ENCODE measurements at places on chromosomes 4 and X.

DNA sequence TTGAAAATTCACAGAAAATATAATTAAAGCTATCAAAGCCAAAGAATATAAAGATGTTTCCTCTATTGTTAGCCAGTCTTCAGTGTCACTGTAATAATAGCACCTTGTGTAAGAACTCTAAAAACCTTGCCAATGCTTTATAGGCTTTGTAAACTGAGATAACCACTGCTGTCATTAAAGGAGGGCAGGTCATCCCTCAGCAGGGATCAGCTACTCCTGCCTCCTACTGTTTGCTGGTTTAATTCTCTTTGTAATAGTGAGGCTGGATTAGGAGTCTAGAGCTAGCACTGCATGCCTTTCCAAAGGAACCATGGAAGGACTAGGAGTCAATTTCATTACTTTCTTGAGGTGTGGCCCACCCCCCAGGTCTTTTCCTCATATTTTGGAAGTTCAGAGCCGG, 46.2 kb downstream of the FHIP1A start:
- no peak for DNase-seq

DNA sequence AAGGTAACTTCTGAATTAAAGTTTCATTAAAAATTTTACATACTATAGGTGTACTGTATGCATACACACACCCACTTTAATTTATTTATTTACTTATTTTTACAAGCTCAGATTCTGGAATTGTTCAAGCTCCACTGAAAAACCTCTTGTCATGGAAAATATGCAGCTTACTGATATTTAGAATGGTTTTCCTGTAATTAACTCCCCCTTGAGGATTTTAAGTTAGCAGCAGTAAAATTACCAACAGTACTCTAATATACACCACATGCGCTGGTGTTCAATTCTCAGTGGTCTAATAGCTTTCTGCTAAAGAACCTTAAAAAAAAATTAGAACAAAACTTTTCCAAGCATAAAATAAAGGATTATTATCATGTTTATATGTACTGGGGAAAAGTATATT, 12.0 kb downstream of the MAB21L2 start:
- no peak for DNase-seq

- no peak for DNase-seq
Observed at GRCh38 chrX:48466696-48467095, 3.4 kb downstream of the SLC38A5 start.

GRCh38 chrX:39903937-39904336, 193.8 kb downstream of the BCOR start:
- no peak for DNase-seq

GRCh38 chr4:140168936-140169335, 15.0 kb upstream of the MAML3 start:
- DNase-seq: no peak

DNA sequence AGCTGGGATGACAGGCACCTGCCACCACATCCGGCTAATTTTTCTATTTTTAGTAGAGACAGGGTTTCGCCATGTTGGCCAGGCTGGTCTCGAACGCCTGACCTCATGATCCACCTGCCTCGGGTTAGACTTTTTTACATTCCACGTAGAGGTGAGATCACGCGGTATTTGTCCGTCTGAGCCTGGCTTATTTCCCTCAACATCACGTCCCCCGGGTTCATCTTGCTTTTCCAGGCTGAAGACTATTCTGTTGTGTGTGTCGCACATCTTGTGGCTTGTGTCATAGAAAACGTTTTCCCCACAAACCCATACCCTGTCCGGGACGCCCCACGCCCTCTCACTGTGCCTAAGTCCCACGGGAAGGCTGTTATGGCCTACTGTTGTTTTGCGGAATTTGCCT, 185.3 kb downstream of the CRLF2 start:
- DNase-seq: no peak

All from activated effector memory CD4-positive, alpha-beta T cell treated with Interleukin-2 at 50 U/mL for 16 hours (primary cell).